Osteoblast (primary cell): ENCODE measurements at places on chromosomes 1 and 21. TPM values are rescaled to one million over a fixed set of nuclear protein-coding genes. Genes with fewer than 3 reads are reported as not detected.

Gene ADAMTSL4
- 3.2 and 5.4 TPM in 2 replicates for total RNA-seq

Gene ADCY10
- total RNA-seq = 0.29 and 0.36 TPM in 2 replicates

Gene SUSD4
- 0.29 TPM in 1 of 2 replicates, not detected in the other for total RNA-seq

Gene SHISA4
- total RNA-seq = 25.3 and 27.1 TPM in 2 replicates

Gene AXDND1
- total RNA-seq = under 0.01 and 0.72 TPM in 2 replicates

Gene GSTM1
- total RNA-seq = not detected in 2 replicates

Gene TBX15
- total RNA-seq = 38.0 and 44.5 TPM in 2 replicates

Gene GPR137B
- total RNA-seq = 23.5 and 28.9 TPM in 2 replicates

Gene CREG1
- 133 and 150 TPM in 2 replicates for total RNA-seq

Gene PRAMEF1
- not detected in 2 replicates for total RNA-seq

Gene KCNA2
- total RNA-seq = under 0.01 TPM in 1 of 2 replicates, not detected in the other

Gene OR2L8
- total RNA-seq = not detected in 2 replicates

Gene HTR6
- total RNA-seq = under 0.01 TPM in 1 of 2 replicates, not detected in the other

Gene OR2L3
- under 0.01 TPM in 1 of 2 replicates, not detected in the other for total RNA-seq

Gene HCRTR1
- total RNA-seq = not detected in 2 replicates

Gene EPHB2
- 8.7 and 14.7 TPM in 2 replicates for total RNA-seq

Gene C1orf87
- not detected in 2 replicates for total RNA-seq

Gene PRDM16
- 6.5 and 8.3 TPM in 2 replicates for total RNA-seq

Gene FAM151A
- not detected in 2 replicates for total RNA-seq

Gene ARHGAP30
- under 0.01 TPM in 1 of 2 replicates, not detected in the other for total RNA-seq

Gene USF1
- 45.7 and 47.4 TPM in 2 replicates for total RNA-seq

Gene SLC9C2
- not detected in 2 replicates for total RNA-seq

Gene COL11A1
- 158 and 185 TPM in 2 replicates for total RNA-seq

Gene OR2T29
- not detected in 2 replicates for total RNA-seq

Gene KIF17
- total RNA-seq = 0.29 and 0.36 TPM in 2 replicates

Gene FAM3B
- not detected in 2 replicates for total RNA-seq

Gene AMY2A
- total RNA-seq = not detected in 2 replicates

Gene CELA3A
- total RNA-seq = not detected in 2 replicates

Gene RGS7
- 0.36 and 0.59 TPM in 2 replicates for total RNA-seq
